ENCODE measurements at places on chromosomes 7 and 10.
A peak's percentile ranks its signal among the peaks of the same experiment; 100 is the strongest.

DNA sequence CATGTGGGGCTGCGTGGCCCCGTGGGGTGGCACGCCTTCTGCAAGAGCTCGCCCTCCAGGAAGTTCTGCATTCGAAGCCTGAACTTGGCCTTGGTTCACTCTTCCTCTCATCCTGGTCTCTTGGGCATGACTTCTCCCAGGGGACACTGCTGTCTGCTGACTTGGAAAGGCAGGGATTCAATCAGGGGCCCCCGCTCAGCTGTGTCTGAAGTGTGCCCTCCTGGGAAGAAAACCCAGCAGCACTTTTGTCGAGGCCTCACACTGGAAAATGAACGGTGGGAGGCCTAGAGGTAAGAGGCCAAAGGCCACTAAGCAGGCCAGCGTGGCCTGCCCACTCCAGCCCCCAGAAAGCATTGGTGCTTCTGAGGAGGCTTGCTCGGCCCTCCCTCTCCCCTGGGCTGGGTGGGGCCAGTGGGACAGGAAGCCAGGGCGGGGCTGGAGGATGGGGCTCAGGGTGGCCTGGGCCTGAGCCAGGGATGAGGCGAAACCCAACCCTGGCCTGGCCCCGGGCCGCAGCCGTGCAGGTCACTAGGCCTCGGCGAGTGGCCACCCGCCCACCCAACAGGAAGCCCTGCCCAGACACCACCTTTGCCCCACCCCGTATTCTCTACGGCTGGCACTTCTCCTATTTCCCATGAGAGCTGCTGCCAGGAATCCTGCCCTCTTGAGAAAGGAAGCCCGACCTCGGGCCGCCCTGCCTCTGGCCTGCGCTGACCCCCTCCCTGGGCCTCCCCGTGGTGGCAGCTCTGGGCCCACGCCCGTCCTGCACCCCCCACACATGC lies 81.1 kb downstream of the ZMIZ1 start:
- DNase-seq: peak; percentile 9

GRCh38 chr10:84261236-84261915 lies 16.5 kb downstream of the RGR start:
- no peak for DNase-seq

DNA sequence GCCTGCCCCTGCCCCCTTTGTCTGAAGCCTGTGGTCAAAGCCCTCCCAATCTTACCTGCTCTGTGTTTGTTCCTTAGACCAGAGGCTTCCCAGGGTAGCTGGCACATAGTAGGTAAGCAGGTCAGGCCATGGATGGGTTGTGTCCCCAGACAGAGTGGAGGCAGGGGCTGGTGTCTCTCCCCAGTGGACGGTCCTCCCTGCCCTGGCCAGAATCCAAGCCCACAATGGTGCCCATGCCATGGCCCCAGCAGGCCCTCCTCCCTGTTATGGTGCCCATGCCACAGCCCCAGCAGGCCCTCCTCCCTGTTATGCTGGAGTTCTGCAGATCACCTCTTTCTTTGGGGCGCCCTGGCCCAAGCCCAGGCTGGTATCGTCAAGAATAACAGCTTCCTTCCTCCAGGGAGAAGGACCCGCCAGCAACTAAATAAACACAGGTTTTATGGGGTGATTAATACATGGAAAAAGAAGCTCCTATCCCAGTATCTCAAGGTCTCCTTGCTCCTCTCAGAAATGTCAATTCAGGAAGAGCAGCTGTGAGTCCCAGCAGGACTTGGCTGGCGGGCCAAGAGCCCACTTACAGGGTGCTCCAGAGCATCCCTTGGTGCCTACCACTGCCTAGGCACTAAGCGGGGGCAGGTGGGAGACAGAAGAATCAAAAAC lies 82.0 kb downstream of the NEURL1 start:
- DNase-seq: no peak

GRCh38 chr10:26314265-26315013 lies 97.9 kb downstream of the GAD2 start:
- DNase-seq: no peak

GRCh38 chr10:119521443-119522204 lies 20.9 kb downstream of the RGS10 start:
- DNase-seq: no peak

DNA sequence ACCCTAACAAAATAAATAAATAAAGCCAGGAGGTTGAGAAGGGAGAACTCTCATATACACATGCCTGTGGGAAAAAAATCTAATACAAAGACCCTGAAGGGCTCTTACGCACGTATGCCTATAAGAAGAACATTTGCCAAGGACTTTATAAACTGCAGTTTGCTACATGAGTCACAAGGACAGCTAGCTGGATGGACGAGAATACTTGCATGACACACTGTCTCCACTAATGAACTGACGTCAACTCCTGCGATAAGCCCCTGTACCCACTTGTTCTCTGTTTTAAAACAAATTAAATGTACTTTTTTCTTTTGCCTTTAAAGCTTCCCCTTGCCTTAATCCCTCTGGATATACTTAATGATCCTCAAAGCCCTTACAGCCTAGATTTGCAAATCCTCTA lies 374.6 kb upstream of the GHITM start:
- no peak for DNase-seq

DNA sequence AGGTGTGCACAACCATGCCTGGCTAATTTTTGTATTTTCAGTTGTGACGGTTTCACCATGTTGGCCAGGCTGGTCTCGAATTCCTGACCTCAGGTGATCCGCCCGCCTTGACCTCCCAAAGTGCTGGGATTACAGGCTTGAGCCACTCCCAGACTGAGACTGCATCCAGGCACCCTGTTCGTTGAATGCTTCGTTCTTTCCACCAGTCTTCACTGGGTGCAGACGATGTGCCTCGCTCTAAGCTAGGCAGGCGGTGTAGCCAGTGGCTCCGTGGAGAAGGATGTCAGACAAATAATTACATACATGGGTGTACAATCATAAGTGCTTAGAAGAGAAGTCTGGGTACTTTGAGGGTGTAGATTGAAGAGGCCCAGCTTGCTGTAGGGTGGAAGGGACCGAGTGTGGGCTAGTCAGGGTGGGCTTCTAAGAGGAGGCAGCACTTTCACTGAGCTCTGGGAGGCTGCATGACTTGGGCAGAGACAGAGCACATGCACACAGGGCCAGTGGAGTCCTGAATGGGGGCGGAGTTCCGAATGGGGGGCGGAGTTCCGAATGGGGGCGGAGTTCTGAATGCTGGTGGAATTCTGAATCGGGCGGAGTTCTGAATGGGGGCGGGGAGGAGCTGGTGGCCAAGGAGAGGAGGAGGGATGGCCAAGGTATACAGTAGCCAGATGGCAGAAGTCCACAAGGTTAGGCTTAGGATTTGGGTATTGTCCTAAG lies 74.3 kb downstream of the COL26A1 start:
- no peak for DNase-seq

DNA sequence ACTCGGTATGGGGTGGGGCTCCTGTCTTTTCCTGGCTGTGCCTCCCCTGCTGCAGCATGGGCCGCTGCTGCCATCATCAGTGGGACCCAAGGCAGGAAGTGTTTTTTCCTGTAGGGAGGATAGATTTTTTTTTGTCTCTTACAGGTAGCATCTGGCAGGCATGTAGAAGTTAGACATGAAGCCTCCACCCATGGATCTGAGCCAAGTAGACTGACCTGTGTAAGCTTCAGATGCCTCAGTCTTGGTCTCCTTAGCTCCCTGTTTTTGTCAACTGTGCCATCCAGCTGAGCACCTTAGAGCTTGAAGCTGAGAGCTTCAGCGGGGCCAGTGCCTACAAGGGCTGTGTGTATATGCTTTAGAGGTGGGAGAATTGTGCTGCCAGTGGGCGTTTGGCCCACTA lies 93.5 kb downstream of the AUTS2 start:
- no peak for DNase-seq

DNA sequence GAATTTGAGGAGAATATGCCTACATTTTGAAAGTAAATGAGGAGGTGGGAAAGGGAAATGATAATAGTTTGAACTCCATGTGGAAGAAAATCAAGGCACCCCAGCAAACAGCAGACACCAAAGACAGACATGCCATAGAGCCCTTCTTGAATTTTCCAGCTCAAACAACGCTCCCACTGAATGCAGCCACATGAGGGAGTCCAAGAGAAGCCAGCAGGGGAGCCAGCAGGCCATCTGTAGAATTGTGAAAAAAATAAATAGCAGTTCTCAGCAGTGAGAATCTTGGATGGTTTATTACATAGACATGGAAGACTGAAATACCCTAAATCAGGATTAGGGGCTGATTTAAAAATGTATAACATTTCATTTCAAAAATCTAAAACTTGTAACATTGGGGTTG lies 1567.3 kb upstream of the LRRTM3 start:
- DNase-seq: no peak

GRCh38 chr7:37728747-37729146 lies 45.2 kb downstream of the GPR141 start:
- no peak for DNase-seq

DNA sequence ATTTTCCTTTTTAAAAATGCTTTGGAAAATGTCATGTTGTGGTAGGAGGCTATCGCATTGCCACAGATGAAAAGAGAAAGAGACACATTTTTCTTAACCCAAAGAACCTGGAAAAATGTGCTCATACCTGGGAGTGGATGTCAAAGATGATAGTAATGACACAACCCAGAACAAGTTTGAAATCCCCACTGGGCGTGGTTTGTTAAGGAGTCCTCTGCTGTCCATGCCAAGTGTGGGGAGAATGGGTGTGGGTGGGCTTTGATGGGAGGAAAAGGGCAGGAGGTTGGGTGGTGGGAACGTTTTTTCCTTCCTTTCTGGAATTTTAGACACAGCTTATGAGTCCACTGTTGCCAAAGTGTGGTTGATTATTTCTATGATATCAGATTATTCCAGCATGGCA lies 10.9 kb downstream of the OPTN start:
- no peak for DNase-seq

DNA sequence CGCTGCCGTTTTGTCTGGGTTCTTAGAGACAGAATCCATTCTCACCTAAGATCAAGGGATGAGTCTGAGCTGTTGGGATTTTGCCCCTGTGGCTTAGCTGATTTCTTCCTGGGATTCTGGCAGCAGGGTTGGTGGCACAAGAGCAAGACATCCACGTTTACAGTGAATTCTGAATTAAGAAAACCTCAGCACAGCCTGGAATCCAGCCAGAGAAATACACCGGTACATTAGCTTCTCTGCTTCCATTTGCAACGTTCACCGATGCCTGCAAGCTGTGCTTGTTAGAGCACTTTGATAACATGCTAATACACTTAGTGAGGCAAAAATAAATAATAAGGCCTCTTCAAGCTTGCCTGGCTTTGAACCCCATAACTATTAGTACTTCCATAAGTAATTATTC lies 569.8 kb downstream of the CALN1 start:
- no peak for DNase-seq

DNA sequence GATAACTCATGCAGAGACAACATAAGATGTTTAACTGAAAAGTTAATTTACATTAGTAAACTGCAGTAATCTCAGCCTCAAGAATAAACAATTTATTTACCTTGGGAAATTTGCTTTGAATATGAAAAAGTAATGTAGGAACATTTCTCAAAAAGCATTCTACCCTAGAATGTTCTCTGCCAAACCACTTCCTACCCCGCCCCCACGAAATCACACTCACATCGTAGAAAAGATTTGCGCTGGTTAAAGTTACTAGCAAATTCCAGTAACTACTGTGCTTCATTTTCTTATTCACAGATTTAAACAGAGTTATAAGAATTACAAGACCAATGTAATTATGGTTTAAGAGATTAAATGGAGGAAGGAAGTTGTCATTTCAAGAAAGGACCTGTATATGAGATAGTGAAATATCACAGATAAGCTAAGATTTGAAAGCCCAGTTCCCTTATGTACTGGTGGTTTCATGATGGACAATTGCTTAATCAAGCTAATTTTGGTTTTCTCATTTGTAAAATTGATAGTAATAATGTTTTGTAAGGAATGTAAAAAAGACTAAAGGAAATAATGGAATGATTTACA lies 175.4 kb downstream of the GNAI1 start:
- no peak for DNase-seq

DNA sequence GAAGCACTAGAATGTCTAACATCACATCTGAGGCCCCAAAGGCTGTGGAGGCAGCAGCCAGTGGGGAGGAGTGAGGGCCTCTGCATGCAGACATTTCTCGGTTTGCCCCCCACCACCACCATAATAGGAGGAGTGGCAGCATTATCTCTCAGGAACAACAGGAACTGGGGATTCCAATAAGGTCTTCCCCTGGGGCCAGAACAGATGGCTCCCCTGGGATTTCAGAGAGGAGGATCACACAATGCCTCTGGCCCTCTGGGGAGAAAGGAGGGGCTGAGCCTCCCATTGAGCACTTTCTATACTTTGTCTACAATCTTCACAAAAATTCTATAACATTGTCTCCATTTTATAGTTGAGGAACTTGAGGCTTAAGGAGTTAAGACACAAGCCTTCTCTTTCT lies 61.1 kb downstream of the GRID1 start:
- DNase-seq: no peak

- DNase-seq: no peak
Observed at GRCh38 chr7:29764227-29764626, 42.1 kb upstream of the WIPF3 start.

GRCh38 chr7:20722941-20723340 lies 63.7 kb downstream of the SP8 start:
- no peak for DNase-seq

DNA sequence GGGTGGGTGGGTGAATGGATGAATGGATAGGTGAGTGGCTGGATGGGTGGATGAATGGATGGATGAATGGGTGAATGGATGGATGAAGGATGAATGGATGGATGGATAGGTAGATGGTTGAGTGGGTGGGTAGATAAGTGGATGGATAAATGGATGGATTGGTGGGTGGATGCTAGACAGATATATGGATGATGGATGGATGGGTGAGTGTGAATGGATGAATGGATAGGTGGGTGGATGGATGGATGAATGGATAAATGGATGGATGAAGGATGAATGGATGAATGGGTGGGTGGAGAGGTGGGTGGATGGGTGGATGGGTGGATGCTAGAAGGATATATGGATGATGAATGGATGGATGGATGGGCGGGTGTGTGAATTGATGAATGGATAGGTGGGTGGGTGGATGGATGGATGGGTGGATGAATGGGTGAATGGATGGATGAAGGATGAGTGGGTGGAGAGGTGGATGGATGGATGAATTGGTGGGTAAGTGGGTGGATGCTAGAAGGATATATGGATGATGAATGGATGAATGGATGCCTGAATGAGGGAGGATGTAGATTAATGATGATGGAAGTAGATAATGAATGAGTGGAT lies 20.4 kb downstream of the ELFN1 start:
- DNase-seq: no peak

- DNase-seq: no peak
Observed at GRCh38 chr10:89979726-89980125, 278.3 kb downstream of the KIF20B start.

GRCh38 chr10:83965473-83965872 lies 173.8 kb upstream of the GHITM start:
- DNase-seq: no peak

- no peak for DNase-seq
Observed at GRCh38 chr7:20828947-20829346, 42.3 kb upstream of the SP8 start.

- DNase-seq: no peak
Observed at GRCh38 chr10:62744136-62744535, 60.4 kb upstream of the ADO start.

GRCh38 chr10:86665868-86666267 lies 2.4 kb upstream of the LDB3 start:
- no peak for DNase-seq

Measured in stimulated activated CD8-positive, alpha-beta memory T cell treated with anti-CD3 and anti-CD28 coated beads, Interleukin-7, amount 100 ng/mL, for 24 hours (primary cell).